Mesenteric fat pad (tissue), 1 donor: ENCODE measurements at places on chromosomes 5 and 9. TPM values are rescaled to one million over a fixed set of nuclear protein-coding genes. Genes with fewer than 3 reads are reported as not detected.

UGT3A2 gene
- total RNA-seq, result not detected

PAEP gene
- not detected for total RNA-seq

THBS4 gene
- 61.5 TPM for total RNA-seq

PDE8B gene
- total RNA-seq, result 37.5 TPM

ADGRV1 gene
- total RNA-seq, result 0.16 TPM

DRD1 gene
- 1.1 TPM for total RNA-seq

AQP3 gene
- 27.7 TPM for total RNA-seq

B4GALT7 gene
- total RNA-seq, result 28.8 TPM

ANKRD31 gene
- total RNA-seq, result 0.13 TPM

IRX4 gene
- not detected for total RNA-seq

FCN2 gene
- total RNA-seq, result 1.2 TPM

DBH gene
- not detected for total RNA-seq

CDX1 gene
- 0.35 TPM for total RNA-seq

CEL gene
- total RNA-seq, result 2.2 TPM

DNA sequence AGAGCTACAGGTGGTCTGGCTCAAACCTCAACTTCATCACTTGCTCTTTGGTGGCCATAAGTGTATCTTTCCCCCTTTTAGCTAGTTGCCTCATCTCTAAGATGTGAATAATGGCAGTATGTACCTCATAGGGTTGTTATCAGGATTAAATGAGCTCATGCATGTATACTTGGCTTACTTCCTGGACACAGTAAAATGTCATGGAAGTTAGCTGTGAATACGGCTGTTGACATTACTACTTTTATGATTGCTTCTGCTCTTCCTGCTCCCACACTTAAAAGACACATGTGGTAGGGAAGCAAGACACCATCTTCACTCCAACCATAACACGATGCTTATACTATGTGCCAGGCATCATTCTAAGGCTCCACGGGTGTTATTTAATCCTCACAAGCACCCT, 114.5 kb upstream of the GPR151 start:
- no peak for DNase-seq

- DNase-seq, result peak; percentile 20
Measured at GRCh38 chr9:88498880-88499279, 36.1 kb upstream of the NXNL2 start.

DNA sequence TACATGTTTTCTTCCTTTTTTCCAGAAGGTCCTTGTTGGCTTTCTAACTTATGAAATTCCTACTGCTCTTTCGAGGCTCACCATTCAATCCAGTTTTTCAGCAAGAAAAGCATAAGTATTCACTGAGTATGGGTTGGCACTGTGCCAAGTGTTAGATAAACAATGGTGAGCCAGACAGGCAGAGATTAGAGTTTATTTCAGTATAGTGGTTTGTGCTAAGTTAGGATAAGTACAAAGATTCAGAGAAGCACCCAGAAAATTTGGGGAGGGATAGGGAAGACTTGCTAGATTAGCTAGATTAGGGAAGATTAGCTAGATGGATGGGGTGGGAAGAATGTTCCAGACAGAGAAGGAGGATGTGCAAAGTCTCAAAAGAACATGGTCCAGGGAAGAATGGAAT, 122.9 kb downstream of the OXCT1 start:
- no peak for DNase-seq

GRCh38 chr9:95981761-95982390, 106.4 kb downstream of the ERCC6L2 start:
- no peak for DNase-seq

- DNase-seq, result no peak
Measured at GRCh38 chr9:137464291-137464999, 5.3 kb upstream of the NSMF start.

DNA sequence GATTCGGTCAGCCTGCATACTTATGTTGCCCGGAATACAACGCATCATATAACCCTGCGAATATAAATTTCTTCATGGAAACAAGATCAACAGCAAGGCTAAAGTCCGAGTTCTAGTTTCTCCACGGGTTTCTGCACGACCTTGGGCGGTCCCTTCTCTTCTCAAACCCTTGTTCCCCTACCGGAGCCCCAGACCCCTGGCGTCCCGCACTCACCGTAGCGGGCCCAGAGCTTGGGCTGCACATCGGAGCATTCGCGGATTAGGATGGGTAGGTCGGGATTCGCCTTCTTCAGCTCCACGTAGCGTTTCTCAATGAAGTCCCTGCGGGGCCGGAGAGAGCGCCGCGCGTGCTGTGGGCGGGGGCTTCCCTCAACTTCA, 399 bp downstream of the NDUFA2 start:
- no peak for DNase-seq

GRCh38 chr5:62600560-62601252, 22.1 kb downstream of the LRRC70 start:
- no peak for DNase-seq

- DNase-seq, result no peak
Measured at GRCh38 chr9:109101810-109102209, 17.9 kb downstream of the TMEM245 start.

- DNase-seq, result no peak
Measured at GRCh38 chr5:82748688-82749460, 328.3 kb downstream of the TMEM167A start.

GRCh38 chr9:14107977-14108376, 206.0 kb downstream of the NFIB start:
- no peak for DNase-seq

GRCh38 chr9:113511856-113512761, 48.6 kb downstream of the RGS3 start:
- DNase-seq, result no peak

DNA sequence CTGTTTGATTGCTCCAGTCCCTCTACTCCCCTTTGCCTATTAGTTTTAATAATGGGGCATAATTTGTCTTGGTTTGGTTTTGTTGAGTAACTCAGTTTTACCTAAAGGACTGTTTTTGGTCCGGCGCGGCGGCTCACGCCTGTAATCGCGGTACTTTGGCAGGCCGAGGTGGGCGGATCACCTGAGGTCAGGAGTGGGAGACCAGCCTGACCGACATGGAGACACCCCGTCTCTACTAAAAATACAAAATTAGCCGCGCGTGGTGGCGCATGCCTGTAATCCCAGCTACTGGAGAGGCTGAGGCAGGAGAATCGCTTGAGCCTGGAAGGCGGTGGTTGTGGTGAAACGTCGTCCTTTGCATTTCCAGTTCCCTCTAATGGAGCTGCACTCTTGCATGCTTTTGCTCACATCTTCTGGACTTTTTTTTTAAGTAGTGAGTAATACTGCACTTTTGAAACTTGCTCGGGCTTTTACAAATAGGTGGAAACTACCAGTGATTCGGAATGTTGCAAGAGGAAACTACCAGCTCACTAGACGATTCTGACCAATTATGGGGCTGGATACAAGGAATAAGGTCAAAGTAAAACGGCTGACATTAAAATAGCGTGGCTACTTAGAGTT, 721 bp upstream of the MAML1 start:
- DNase-seq, result no peak

- DNase-seq, result no peak
Measured at GRCh38 chr9:33437205-33437604, 10.2 kb downstream of the AQP3 start.

GRCh38 chr9:106862821-106863720, at the start of gene ZNF462:
TSS of gene ZNF462 (plus strand) at chr9:106863166. CDS start at chr9:106923384, 60,218 bp downstream.
- no peak for DNase-seq

DNA sequence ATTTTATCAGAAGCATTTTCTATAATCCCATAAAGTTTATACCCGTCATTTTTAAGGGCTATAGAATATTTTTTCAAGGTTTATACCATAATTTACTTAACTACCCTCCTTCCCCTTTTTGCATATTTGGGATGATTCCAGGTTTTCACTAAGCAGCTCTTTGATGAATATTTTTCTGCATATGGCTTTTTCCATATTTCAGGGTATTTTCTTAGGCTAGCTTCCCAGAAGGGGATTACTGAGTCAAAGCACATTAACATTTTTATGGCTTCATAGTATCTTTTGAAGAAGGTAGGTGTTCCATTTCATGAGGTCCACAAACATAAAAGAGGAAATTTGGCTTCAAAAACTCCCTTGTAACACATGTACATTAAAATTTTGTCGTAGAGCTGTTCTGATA, 14.6 kb upstream of the COL15A1 start:
- no peak for DNase-seq

- no peak for DNase-seq
Measured at GRCh38 chr5:16849775-16850174, 86.3 kb downstream of the MYO10 start.

DNA sequence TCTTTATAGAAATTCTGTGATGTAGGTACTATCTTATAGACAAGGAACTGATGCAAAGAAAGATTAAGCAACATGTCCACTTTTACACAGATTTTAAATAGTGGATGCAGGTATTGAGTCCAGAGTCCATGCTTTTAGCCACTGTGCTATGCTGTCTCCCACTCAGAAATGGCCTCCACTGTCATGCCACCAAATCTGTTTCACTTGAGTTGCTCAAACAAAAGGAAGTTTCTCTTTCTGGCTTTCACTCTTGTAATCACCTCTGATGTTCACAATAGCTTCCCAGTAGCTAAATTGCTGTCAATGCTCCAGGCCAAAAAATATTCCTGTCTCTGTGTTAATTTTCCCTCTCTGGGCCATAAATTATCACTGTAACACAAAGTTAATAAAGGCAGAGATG, 77.0 kb upstream of the RASA1 start:
- DNase-seq, result no peak

GRCh38 chr5:165127941-165128340, 1622.5 kb downstream of the MAT2B start:
- no peak for DNase-seq

- no peak for DNase-seq
Measured at GRCh38 chr5:42547141-42547540, 123.9 kb downstream of the GHR start.

- DNase-seq, result peak; percentile 71
Measured at GRCh38 chr9:136025481-136025880, 64.3 kb upstream of the UBAC1 start.

DNA sequence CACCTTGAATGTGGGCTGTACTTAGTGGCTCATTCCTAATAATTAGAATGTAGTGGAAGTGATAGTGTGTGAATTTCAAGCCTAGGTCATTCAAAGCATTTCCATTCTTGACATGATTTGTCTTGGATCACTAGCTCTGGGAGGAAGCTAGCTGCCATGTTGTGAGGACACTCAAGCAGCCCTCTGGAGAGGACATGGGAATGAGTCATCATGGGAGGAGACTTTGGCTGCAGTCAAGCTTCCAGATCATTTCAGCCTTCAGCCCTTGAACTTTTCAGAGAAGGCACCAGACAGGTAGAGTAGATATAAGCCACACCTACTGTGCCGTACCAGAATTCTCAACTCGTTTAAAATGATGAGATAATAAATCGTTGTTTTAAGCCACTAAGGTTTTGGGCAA, 506.9 kb downstream of the ZNF608 start:
- DNase-seq, result no peak

DNA sequence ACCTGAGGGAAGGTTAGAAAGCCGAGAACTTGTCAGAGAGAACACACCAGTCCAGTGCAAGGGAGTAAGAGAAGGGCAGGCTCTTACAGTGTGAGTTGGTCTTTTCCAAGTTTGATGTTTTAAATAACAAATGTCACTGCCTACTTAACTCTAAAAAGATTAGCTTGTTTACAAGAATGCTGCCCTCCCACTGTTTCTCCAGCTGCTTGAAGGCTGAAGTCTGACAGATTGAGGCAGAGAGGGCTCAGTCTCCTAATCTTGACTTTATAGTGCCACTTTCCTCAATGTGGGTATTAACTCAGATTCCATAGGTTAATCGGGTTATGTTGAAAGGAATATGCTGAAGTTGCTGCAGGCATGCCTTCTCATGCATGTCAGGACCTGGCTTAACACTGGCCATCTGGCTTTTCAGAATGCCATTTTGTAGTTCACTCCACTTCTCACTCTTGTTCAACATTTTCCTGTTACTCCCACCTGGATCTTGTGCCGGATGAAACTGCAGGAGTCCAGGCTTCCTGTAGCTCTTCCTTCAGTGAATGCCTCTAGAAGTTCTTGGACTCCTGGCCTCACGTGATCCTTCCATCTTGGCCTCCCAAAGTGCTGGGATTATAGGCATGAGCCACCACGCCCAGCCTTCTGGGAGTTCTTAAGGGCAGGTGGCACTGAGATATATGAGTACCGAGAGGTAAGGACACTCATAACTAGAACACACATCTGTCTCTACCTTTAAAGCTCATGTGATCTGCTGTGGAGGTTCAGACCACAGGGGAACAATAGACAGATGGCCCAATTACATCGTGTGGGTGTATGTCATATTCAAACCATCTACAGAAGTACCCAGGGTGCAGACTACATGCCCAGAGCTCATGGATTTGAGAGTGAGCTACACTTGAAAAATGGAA, 249.7 kb downstream of the ARHGAP26 start:
- no peak for DNase-seq

DNA sequence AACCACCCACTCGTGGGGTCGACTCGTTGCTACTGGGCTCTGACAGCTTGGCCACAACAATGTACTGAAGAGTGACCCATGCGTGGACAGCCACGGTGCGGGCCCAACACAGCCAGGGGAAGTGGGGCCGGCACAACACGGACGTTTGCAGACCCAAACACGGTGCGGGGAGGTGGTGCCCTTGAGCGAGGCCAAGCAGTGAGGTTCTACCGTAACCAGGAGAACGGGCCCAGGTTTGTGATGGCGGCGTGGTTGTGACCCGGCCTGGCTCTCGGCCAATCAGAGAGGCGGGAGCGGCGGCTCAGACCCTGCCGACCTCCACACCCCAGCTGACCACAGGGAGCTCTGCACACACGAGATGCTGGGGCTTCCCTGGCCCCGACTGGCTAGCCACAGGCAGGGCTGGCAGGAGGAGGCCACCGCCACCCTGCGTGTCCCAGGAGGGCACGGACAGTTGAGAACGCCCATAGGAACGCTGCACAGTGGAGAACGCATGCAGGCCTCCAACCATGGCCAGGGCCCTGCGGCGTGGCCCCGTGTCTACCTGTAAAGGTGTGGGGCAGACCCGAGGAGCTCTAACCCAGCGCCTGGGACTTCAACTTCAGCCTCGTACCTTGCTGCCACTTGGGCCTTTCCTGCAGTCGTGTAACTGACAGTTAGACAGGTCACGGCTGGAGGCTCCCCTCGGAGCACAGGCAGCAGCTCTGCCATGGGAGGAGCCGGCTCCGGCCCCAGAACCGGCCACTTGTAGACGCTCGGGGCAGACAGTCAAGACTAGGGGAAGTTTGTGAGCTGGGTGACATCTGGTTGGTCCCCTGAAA, 13.7 kb downstream of the BRD3 start:
- DNase-seq, result no peak
